NCI-H2029 (cell line): ENCODE measurements at places on chromosomes 12 and 14.

- no peak for DNase-seq
These were observed 164.1 kb downstream of the SRGAP1 start for GRCh38 chr12:64008596-64008995.

GRCh38 chr14:30225176-30225575 lies 297.5 kb upstream of the PRKD1 start:
- no peak for DNase-seq

- no peak for DNase-seq
These were observed 55.8 kb downstream of the TBX3 start for GRCh38 chr12:114628199-114628598.

DNA sequence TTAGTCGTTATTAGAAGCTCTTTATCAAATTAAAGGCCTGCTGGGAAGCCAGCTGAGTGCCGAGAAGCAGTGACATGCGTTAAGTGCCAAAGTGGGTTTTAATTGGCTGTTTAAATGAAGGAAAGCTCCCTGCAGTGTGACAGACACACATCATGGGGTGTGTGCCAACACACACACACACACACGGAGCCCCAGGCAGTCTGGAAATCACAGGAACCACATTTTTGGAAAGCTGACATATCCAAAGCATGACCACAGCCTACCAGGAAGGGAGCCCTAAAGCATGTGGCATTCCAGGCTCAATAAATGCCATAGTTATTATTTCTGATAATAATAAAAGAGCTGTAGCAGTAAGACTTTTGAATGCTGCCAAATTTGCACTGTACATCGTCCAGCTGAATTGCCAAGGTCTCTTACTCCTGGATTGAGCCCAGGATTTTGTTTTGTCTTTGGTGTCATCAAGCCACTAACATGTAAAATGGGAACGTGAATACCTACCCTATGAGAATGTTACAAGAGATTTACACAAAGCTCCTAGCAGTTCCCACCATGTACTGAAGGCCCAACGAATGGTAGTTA lies 135.1 kb downstream of the TMEM30B start:
- no peak for DNase-seq

- no peak for DNase-seq
These were observed 2.5 kb downstream of the P2RX2 start for GRCh38 chr12:132620899-132621656.

- no peak for DNase-seq
These were observed 52.6 kb downstream of the GALNT16 start for GRCh38 chr14:69312608-69313007.

DNA sequence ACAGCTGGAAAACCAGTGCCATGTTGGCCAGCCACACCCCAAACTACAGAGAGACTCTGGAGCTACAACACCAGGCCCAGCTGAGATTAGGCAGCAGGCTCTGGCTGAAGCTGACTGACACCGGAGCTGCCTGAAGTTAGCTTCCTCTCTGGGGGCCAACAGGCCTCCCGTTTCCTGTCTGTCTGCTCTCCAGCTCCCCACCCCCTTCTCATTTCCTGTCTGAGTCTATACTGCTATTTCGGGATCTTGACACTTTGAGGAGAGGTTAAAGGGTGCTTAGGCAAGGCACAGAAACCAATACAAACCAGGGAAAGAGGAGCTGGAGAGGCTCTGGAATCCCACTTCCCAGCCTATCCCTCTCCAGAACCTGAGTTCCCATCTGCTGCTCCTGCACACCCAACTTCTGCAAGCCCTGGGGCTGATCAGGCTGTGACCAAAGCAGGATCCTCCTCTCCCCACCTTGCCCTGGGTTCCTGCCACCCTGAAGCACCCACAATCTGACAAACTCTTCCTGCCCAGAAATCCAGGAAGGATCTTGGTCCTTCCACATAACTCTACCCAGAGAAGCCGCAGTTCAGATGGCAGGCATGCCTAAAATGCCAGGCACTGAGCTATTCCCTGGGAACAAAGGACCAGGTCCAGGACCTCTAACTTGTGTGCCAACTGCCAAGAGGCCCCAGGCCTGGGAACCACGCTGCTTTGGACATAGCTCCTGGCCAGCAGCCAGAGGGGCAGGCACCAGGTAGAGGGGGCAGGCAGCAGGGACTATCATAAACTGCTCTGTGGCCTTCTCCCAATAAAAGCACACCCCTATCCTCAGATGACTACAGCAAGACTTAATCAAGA lies 39.9 kb downstream of the PRPF40B start:
- peak; percentile 80 for DNase-seq

DNA sequence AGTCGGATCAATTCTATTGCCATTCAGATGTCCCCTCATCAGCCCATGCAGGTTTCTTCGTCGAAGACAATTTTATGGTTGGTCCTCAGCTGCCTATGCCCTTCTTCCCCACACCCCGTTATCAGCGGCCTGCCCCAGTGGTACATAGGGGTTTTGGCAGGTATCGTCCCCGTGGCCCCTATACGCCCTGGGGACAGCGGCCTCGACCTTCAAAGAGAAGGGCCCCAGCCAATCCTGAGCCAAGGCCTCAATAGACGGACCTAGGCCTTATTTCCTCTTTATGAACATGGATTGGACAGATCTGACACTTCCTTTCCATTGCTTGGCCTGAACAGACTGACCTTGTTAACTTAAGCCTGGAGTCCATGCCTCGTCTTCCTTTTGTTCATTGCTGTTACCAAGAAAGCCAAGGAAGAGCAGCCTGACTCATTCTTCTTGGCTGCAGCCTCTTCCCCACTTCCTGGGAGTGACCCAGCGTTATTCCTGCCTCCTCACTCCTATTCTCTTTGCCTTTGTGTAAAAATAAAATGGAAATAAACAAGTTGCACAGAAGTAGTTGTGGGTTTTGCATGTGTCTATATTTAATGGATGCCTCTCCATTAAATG lies 156.5 kb upstream of the AMIGO2 start:
- DNase-seq, result no peak

GRCh38 chr14:25461780-25462179 lies 411.8 kb upstream of the STXBP6 start:
- no peak for DNase-seq

- no peak for DNase-seq
These were observed 21.0 kb upstream of the ABCC9 start for GRCh38 chr12:21962236-21962635.
